ENCODE measurements at places on chromosomes 13 and 19.

DNA sequence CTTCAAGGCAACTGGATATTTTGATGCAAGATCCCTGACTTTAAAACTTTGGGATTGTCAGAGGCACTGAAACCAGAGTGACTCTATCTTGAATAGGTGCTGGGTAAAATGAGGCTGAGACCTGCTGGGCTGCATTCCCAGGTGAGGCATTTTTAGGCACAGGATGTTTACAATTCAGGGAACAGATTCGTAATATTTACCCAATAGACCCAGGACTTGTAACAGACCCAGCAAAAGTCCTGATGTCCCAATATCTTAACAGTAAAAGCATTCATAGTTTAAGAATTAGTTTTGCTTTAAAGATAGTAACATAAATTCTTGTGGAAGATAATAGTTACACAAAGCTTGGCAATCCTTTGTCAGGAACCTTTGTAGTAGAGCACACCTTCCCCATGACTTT lies 166.2 kb downstream of the FGF14 start:
- no peak for DNase-seq

- DNase-seq: no peak
Measured at GRCh38 chr13:74560325-74560724, 426.1 kb upstream of the KLF12 start.

GRCh38 chr13:32087955-32088747 lies 56.6 kb downstream of the FRY start:
- DNase-seq: no peak

GRCh38 chr13:21749410-21749809 lies 78.5 kb downstream of the FGF9 start:
- no peak for DNase-seq

DNA sequence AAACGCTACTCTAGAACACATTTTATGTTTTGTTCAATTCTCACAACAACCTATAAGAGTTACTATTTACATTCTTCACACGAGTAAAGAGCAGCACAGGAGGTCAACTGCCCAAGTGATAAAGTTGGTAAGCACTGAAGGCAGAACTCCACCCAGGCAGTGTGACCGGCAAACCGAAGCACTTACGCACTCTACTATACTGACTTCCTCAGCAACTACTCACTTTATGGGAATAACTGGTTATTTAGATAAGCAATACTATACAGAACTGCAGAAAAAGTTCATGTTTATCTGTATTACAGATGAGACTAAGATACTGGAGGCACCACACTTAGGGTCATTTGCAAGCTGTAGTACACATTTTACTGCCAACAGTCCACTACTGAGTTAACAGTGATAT lies 28.8 kb downstream of the FOXO1 start:
- DNase-seq: no peak

- no peak for DNase-seq
Measured at GRCh38 chr13:107912745-107913144, 302.6 kb downstream of the LIG4 start.

GRCh38 chr19:43533546-43534304 lies 737 bp downstream of the ZNF575 start:
- DNase-seq: peak; percentile 99

DNA sequence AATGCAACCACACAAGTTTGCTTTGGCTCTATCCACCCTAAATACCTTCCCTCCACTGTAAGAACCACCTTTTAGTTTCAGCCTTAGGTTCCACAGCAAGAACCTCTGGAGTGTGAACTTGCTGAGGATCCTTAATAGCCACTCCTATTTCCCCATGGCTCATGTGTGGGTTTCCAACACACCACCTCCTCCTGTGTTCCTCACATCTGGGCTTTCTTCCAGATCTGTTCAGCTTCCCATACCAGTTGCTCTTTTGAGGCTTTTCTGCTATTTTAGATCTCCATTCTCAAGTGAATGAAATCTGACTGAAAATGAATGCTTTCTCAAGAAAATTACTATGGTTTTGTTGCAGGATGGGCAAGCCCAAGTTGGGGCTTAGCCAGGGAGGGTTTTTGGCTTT lies 104.8 kb upstream of the MIR17HG start:
- DNase-seq: no peak

- DNase-seq: peak; percentile 1
Measured at GRCh38 chr13:44866411-44866911, 122.8 kb downstream of the NUFIP1 start.

GRCh38 chr13:30473675-30474074 lies 7.9 kb upstream of the HMGB1 start:
- DNase-seq: no peak

- DNase-seq: no peak
Measured at GRCh38 chr13:22263185-22263584, 592.3 kb downstream of the FGF9 start.

- peak; percentile 49 for DNase-seq
Measured at GRCh38 chr13:23673354-23673753, 103.1 kb downstream of the TNFRSF19 start.

DNA sequence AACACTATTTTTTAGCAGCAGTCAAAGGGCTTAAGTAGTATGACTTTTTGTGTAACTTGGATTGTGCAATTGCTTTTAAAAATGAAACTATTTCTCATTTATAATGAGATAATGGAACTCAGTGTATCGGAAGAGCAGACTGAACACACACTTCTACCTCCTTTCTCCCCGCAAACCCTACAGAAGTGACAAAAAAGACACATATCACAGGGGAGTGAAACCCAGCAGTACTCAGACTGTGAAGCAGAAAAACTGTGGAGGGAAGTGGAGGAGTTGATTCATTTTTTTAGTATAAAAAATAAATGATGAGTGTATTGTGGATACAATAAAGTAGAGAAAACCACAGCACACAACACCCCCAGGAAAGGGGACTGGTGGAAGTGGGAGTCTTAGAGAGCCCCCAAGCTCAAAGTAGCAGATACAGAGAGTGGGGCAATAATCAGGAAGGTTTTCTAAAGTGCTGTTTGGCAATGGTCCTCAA lies 9.7 kb downstream of the LPAR6 start:
- no peak for DNase-seq

DNA sequence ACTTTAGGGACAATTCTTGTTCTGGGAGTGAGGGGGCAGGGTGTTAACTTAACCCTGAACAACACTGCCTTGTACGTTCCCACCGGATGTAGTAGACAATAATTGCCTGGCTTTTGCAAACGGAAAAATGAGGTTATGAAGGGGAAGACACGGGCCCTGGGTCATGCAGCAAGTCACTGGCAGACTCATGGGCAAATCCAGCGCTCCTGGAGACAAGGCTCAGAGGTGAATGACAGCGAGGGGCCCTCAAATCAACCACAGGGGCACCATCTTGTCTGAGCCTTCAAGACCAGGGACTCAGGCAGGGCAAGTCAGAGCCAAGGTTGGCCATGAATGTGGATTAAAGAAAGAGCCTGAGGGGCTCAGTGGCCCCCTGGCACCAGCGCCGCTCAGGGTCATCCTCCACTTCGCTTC lies 2.8 kb downstream of the RASA3 start:
- no peak for DNase-seq

GRCh38 chr19:58009666-58010301 lies 7.2 kb upstream of the ZNF606 start:
- DNase-seq: peak; percentile 95

- no peak for DNase-seq
Measured at GRCh38 chr13:22114630-22115311, 443.9 kb downstream of the FGF9 start.

- peak; percentile 14 for DNase-seq
Measured at GRCh38 chr19:307793-308420, 16.7 kb upstream of the PLPP2 start.

- DNase-seq: no peak
Measured at GRCh38 chr19:18587962-18588610, 512 bp upstream of the REX1BD start.

DNA sequence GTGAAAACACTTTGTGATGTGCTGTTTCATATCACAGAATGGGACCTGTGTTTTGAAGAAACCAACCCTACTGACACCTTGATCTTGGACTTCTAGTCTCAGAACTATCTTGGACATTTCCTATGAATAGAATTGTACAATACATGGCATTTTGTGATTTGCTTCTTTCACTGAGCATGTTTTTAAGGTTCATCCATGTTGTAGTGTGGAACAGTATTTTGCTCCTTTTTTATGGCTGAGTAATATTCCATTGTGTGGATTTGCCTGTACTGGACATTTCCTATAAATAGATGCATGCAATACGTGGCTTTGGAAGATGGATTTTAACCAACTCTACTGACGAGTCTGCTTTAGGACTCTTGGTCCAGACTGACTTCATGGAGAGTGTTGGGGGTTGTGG lies 46.8 kb downstream of the VAV1 start:
- no peak for DNase-seq

- no peak for DNase-seq
Measured at GRCh38 chr13:112159575-112160547, 92.9 kb downstream of the SOX1 start.

DNA sequence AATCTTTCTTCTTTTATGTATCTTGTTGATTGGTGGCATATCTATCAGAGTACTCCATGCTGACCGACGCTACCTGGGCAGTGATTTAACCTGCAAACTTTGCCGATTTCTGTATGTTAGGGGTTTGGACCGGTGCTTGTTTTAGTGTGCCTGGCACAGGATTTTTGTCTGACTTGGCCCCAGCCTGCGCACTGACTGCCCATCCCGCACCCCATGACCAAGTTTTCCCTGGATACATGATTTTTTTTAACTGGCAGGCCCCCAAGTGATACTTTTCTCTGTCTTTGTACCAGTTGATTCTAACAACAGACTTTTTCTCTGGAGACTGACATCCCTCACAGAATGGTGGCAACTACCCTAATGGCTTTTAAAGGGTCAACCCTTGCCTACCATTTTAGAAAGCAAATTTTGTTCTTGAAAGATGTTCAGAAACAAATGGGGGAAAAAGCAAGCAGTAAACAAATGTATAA lies 69.0 kb upstream of the C1QTNF9B start:
- no peak for DNase-seq

DNA sequence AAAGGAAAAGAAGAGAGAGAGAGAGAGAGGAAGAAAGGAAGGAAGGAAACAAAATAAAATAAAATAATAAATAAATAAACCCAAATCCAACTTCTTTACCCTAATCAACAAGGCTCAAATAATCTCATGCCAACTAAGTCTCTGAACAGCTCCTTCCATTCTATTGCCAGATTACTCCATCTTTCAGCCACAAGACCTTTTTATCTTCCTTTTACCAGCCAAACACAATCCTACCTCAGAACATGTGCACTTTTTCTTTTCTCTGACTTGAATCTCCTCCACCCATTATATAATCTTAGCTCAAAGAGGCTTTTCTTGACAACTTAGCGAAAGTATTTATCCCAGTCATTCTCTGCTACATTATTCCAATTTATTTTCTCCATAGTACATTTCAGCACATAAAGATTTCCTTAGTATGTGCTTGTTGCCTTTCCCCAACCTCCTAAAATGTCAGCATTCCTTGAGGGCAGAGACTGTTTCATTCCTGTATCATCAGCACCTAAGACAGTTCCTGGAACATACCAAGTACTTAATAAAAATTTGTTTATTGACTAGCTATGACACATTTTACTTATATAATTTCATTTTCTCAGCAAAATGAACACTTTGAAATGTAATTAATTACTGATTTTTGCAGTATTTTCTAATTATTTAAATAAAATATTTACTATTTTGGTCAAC lies 33.5 kb upstream of the USPL1 start:
- no peak for DNase-seq

DNA sequence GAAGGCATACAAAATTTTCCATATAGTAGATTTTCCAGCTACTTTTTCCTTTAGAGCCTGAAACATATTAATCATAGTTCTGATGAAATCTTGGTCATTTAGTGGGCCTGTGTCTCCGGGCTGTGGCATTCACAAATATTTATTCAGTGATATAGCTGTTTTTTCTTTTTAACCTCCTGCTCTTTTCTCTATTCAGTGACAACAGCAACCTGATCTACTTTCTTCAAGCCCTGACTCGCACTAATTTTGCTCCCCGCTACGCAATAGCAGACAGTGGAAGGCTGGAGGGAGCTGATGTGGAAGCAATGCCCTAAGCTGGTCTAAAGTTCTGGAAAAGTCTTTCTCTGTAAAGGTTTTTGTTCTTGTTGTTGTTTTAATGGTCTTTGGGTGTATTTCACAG lies 289.7 kb downstream of the SLITRK6 start:
- no peak for DNase-seq

DNA sequence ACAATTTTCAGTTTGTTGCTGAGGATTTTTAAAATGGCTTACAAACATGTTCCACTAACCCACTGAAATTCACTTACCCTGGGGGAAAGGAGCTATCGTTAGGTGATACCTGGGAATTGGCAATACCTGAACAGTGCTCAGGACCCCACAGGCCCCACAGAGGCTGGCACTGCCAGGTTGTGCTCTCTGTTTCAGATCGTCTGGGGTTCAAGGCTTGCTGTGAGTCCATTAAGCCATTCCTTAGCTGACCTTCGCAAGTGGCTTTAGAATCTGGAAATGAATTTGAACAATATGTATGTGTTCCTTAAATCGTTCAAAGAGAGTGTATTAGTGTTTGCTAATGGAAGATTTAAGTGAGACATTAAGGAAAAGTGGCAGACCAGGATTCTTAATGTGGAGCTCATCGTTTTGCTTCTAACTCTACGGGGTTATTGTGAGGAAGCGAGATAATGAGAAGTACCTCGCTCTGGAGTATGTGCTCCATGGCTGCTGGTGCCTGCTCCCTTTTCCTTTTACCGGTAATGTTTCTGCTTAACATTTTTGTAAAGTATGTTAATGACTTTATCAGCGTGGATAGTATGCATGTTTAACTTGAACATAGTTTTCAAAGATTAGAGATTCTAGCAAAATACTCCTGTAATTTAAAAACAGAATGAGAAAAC lies 13.6 kb downstream of the KLF5 start:
- no peak for DNase-seq

DNA sequence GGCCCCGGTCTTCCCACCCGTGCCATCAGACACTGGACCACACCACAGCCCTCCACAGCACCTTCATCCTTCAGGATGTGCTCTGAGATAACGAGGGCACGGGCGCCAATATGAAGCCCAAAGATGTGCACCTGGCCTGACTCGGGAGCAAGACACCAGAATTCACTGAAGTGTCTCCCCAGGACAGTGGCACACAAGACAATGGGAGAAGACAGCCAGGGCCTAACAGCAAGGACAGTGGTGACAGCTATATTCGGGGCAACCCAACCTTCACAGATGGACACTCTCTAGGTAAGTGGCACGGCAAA lies 7.2 kb downstream of the DDX39A start:
- DNase-seq: no peak

DNA sequence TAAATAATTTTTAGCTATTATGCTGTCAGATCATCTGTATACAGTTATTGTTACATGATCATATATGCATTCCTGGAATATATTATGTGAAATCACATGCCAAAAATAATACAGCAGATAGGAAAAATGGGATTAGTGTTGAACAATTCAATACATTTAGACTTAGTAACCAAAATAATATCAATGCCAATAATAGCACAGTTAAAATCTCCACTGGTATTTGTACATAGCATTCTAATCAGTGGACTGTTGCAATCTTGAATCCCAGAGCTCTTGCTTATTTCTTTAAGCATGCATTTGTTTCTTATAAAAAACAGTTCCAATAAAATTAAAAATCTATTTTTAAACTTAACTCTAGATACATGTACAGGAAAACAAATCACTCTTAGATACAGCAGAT lies 2772.2 kb downstream of the PCDH9 start:
- no peak for DNase-seq

- no peak for DNase-seq
Measured at GRCh38 chr13:49417161-49417560, 26.7 kb downstream of the CAB39L start.

- DNase-seq: no peak
Measured at GRCh38 chr19:34512254-34512822, 30.8 kb downstream of the WTIP start.

Data from right hindlimb (tissue), 1 donor.